ENCODE measurements at places on chromosomes 13 and 19.
A peak's percentile ranks its signal among the peaks of the same experiment; 100 is the strongest.

- peak; percentile 81 for DNase-seq
These were observed 12.8 kb downstream of the LTBP4 start for GRCh38 chr19:40613690-40614621.

DNA sequence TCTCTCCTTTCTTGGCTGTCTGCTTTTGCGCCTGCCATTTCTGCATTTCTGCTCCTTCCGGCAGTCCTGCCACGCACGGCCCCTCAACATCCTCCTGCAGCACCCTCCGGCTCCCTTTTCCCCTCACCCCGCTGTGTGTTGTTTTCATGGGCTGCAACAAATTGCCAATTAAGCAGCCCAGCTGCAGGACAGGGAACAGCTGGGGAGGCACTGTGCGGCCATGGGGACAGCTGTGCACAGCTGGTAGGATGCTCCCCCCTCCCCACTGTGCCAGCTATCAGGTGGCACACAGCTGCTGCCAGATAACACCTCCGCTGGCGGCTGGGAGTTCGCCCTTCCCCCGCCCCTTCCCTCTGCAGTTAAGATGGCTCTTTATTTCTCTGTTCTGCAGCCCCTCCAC, 25.4 kb downstream of the LYL1 start:
- no peak for DNase-seq

DNA sequence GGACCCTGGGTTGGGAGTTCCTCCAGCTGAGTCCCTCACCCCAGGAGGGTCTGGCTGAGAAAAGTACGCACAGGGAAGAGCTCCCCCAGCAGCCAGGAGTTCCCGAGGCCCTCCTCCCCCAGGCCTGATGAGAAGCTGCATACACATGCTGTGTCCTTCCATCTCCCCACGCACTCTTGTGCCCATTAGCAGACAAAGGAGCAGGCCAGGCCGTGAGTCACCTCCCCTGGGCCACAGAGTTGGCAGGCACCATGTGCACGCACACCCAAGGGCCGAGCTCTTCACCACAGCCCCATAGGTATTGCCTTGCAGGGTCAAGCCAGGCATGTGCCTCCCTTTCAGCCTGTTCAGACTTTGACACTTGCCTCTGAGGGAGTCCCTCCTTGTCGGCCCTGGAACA, 17.5 kb downstream of the MAU2 start:
- no peak for DNase-seq

DNA sequence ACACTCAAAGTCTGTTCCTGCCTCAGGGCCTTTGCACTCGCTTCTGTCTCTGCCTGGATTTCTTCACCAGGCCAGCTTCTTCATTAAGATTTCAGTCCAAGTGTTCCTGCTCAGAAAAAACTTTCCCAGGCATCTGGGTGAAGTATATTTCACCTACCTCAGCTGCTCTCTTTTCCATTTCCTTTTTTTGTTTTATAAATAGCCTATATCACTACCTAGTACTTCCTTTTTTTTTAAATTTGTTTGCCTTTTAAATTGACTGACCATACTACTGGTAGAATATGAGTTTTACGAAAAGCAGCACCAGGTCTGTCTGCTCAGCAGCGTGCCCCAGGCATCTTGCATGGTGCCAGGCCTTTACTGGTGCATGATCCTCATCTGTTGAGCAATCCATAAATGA, 1064.4 kb downstream of the UQCRFS1 start:
- DNase-seq = no peak

- DNase-seq = no peak
These were observed 18.5 kb downstream of the KCNRG start for GRCh38 chr13:50033725-50034124.

- no peak for DNase-seq
These were observed 54.5 kb upstream of the TPM4 start for GRCh38 chr19:16021796-16022195.

DNA sequence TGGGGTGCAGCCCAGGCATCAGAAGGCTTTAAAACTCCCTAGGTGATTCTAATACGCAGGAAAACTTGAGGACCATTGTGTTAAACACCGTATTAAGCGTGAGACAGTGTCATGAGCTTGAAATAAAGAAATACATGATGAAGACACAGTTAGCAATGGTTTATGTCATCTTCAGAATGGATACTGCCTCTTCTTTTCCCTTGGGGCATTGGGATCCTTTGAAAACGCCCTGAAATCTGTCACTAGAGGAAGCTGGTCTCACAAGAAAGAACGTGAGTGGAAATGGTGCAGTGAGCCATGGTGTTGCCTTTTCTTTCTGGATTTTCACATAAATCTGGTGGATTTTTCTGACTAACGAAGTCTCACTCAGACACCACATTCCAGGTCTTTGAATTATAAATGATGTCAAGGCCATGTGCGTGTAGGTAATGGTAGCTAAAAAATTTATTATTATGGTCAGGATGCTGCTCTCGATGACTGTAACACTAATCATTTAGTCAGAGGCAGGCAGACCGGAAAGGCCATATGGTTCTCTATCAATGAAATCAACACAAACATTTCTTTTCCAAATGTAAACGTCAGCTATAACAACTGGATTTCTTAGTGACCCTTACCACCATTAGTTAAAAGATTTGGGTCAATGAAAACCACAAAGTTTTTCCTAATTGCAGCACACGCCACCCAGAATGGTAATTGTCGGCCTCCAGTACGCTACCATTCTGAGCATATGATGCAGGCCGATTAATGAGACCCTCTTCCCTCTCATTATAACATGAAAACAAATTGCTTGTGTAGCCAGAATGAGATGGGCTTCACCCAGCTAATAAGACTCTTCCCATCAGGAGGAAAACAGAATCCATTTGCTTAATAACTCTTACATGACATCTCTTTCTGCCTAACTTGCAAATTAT, 105.6 kb downstream of the SLC7A1 start:
- no peak for DNase-seq

- no peak for DNase-seq
These were observed 72.0 kb upstream of the USP29 start for GRCh38 chr19:57047743-57048142.

DNA sequence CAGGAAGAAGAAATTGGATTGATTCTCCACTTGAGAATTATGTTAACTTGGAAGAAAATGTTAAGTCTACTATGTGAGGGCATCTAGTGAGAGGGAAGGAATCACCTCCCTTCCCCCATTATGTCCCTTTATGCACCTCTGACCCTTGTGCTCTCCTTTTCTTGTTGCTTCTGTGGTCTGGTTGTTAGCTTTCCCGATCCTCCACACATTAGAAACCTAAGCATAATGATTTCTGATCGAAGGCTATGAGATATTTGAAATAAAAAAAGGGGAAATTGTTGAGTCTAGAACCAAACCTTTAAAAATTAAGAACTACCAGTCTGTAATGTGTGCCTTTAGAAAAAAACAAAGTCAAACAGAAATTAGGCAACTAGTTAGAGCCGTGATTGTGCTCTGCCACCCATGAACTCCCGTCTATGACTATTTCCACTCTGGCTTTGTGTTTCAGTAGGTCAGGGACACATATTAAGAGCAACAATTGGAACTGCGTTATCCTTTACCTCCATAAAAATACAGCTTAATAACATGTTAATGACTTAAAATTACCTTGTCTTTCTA, 463 bp upstream of the GPC6 start:
- DNase-seq = no peak

DNA sequence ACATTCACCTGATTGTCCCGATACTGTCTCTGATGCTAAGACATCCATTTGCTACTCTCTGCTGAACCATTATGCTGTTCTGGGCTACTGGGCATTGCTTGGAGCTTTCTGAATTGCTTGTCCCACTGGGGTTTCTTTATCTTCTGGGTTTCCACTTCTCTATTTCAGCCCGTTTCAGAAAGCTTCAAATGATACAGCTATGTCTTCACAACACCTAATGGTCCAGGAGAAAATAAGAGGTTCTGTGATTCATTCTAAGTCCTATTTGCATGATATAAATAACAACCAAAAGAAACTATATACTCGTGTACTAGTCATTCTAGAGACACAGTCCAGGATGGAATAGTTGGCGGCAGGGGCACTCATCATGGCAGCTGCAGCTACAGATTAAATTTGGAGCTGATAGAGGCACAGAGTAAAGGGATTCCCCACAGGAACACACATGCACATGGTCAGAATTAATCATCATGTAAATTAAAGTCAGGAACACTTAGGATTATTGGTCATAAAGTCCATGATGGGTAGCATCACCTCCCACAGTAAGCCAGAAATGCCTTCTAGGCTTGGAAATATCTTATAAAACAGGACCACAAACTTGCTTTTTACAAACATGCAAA, 33.3 kb upstream of the SCEL start:
- no peak for DNase-seq

- DNase-seq = no peak
These were observed at the start of gene LCP1 for GRCh38 chr13:46181840-46182490. Gene LCP1, minus strand, starts transcription at chr13:46182177. Its CDS starts 22,515 bp downstream, at chr13:46159662.

DNA sequence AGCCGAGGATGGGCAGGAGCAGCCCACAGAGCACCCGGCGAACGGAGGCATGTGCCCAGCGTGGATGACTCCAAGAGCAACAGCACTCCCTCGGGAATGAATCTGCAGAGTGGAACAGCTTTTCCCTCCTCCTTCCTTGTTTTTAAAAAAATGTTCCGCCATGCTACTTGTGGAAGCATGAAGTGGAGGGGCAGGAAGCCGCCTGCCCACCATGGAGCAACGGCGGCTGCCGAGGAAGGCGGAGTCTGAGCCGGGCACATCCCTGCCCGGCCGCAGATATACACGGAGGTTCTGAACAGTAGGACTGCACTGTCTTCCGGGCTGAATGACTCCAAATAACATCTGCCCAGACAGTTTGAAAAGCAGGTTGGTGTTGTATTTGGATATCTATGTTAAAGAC, 65.2 kb downstream of the SOX1 start:
- no peak for DNase-seq

- DNase-seq = no peak
These were observed 774 bp upstream of the PPP2R1A start for GRCh38 chr19:52188822-52189734.

DNA sequence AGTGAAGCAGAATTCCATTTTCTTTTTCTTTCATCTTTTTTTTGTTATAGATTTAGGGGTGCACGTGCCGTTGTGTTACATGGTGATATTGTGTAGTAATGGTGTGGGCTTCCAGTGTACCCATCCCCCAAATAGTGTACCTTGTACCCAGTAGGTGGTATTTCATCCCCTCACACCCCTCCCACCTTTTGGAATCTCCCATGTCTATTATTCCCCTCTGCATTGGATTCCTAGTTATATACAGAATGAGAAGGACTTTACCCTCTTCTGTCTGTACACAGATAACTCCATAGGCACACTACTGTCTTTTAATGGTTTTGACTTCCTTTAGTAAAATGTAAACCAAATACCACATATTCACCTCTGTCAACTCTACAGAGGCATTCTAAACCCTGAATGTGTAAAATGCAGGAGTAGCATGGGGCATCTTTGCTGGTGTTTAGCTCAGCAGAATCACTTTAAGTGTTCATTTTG, 28.0 kb downstream of the FRY start:
- DNase-seq = no peak

DNA sequence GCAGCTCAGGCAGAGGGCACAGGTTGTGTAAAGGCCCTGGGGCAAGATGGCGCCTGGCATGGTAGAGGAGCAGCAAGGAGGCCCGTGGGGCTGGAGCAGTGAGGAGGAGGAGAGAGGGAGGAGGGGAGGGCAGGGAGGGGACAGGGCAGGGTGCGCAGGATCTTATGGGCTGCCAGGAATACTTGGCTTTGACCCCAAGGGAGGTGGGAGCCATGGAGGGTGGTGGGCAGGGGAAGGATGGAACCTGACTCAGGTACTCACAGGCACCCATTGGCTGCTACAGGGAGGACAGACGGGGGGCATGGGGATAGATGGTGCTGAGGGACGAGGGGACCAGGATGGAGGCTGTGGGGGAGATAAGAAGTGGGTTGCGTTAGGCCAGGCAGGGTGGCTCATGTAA, 3.3 kb downstream of the TNFAIP8L1 start:
- DNase-seq = no peak

DNA sequence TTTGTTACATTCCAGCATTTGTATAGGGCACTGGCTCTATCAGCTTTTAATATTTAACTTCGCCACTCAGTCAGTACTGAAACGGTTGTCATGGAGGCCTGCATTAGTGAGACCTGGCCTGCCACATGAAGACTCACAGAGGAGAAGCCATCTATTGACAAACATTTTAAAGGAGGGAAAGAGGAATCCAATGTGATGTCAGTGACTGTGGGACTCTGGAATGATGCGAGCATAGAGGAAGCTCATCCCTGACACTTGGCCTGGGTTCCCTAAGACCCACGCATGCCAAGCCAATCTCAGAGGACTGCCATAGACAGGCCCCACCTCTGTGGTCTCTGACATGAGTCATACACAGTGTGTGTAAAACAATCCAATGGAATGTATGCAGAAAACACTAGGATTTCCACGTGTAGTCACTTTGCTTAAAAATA, 7.9 kb upstream of the DPY19L3 start:
- no peak for DNase-seq

- no peak for DNase-seq
These were observed 1.7 kb upstream of the KLK12 start for GRCh38 chr19:51036519-51036918.

- DNase-seq = no peak
These were observed 127.8 kb downstream of the CRYL1 start for GRCh38 chr13:20397896-20398295.

GRCh38 chr13:51800486-51800885, 3.5 kb downstream of the DHRS12 start:
- no peak for DNase-seq

DNA sequence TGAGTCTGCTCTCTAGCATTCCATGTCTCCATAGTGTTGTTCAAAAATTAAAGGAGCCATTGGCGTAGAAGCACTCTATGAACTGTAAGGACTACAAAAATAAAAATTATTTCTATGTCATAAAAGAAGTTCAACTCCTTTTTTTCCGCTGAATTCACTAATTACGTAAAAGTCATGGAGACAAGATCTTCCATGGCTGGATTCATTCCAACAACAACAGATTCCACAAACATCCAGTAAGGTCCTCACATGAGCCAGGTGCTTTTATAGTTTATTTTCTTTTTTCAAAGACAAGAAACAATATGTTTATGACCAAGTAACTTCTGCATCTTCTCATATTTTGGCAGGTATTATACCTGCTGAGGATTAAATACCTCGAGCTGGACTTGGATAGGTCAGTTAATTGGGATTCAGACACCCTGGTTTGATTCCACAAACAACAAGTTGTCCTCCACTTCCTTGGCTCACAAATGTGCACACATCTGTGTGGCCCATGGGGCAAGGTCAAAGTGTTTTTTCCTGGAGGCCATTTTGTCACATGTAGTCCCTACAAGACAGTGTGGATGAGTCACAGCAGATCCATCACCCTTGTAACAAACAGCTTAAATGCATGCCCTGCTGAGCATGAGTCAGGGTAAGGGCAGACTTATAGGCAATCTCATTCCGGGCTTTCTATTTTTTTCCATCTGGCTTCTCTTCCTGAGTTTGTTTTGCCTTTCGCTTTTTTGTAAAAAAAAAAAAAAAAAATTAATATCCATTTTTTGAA, 475.6 kb downstream of the COG6 start:
- no peak for DNase-seq

GRCh38 chr19:44718441-44719261, 19.7 kb downstream of the CEACAM16 start:
- DNase-seq = no peak

- DNase-seq = peak; percentile 64
These were observed 25.4 kb downstream of the RAB20 start for GRCh38 chr13:110536006-110536693.
